ENCODE measurements at places on chromosomes 12 and 14.

DNA sequence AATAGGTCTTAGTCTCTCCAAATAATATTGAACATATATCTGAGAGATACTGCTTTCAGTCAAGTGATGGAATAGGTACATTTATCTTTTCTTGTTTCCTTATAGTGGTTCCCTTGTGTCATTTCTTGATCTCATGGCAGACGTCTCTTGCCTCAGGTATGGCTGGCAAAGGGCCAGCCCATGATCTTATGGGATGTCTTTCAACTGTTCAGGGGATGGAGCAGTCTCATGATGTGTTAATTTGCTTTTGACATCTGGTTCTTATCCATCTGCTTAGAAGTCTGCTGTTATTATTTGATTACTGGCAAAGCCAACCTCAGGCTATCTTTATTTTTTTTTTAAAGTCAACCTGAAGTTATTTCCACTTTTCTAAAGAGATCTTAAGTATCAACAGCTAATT is 262.9 kb downstream of the TMEM117 start:
- DNase-seq: no peak

DNA sequence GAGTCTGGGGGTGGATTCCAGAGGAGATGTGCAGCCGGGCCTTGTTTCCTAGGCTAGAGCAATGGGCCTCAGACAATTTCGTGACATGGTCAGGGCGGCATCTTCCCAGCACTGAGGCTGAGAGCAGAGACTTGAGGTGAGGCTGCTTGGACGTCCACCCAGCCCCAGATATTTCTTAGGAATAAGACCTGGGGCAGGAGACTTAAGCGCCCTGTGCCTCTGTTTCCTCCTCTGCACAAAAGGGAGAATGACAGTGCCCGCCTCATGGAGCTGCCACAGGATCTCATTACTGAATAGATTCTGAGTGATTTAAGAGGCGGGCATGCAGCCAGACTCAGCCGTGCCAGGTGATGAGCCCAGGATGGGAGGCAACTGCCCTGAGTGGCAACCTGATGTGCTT is 297.9 kb upstream of the SFSWAP start:
- no peak for DNase-seq

DNA sequence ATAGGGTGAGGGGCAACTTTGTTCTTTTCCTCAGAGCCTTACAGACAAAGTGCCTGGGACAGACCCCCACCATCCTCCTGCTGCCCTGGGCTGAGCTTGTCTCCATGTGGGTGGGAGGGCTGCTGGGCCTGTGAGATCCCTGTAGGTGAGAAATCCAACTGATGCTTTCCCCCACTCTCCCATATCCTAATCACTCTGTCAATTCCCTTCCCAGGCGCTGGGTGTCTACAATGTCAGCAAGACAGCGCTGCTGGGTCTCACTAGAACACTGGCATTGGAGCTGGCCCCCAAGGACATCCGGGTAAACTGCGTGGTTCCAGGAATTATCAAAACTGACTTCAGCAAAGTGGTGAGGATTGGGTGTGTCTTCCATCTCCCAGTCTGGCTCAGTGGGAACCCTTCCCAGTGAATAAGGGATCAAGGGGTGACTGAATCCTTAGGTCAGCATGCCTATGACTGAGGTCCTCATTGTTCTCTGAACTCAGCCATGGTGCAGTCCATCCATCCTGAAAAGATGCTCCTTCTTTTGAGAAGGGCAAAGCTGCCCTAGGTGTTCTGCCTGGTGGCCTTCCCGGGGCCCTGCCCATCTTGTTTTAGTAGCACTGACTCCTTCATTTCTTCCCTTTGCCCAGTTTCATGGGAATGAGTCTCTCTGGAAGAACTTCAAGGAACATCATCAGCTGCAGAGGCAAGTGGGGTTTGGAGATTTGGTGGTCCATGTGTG is 8.2 kb downstream of the DHRS2 start:
- DNase-seq: no peak

DNA sequence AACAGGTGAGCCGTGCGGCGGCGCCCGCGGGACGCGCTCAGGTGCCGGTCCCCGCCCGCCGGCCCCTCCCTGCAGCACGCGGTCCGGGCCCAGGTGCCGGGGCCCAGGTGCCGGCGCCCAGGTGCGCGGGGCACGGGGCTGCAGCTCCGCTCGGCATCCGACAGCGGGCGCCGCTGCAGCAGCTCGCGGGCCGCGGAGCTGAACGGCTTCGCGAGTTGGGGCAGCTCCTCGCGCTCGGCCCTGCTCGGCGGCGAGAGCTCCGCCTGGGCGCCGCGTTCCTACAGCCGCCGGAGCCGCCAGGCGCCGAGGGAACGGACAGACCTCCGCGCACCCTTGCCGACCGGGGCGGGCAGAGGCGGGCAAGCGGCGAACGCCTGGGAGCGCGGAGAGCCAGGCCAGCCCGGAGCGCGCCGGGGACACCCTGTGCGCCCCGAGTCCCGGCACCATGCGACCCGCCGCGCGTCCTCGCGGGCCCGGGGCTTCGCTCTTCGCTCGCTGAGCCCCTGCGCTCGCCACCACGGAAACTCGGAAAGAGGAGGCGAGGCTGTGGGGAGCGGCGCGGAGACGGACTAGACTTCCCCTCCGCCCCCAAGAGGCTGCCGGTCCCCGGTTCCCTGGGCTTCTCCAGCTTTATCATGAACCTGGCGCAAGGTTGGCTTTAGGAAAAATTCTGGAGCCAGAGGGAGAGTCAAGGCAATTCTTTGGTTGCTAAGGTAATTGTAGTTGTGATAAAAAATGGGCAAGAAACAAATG is at the start of gene RGS6:
Gene RGS6 (plus strand): TSS at position 201 of the 753 bp plus-strand sequence.
- no peak for DNase-seq

- DNase-seq: no peak
These were observed 98.3 kb downstream of the TTC7B start for GRCh38 chr14:90717916-90718315.

DNA sequence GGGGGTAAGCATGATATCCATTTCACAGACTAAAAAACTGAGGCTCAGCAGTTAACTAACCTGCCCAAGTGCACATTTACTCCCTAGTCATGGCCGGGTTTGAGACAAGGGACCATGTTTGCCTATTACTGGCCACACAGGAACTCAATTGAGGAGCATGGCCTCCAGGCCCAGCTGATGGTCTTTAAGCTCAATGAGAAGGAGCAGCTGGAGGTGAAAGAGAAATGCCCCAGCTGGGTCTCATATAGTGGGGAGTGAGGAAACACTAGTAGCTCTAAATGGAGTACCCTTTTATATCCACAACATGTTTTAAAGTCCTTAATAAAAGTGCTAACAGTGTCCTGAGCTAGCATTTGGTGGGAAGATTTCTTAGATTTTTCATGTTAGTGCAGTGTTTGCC is 1.6 kb downstream of the TDP1 start:
- DNase-seq: no peak

DNA sequence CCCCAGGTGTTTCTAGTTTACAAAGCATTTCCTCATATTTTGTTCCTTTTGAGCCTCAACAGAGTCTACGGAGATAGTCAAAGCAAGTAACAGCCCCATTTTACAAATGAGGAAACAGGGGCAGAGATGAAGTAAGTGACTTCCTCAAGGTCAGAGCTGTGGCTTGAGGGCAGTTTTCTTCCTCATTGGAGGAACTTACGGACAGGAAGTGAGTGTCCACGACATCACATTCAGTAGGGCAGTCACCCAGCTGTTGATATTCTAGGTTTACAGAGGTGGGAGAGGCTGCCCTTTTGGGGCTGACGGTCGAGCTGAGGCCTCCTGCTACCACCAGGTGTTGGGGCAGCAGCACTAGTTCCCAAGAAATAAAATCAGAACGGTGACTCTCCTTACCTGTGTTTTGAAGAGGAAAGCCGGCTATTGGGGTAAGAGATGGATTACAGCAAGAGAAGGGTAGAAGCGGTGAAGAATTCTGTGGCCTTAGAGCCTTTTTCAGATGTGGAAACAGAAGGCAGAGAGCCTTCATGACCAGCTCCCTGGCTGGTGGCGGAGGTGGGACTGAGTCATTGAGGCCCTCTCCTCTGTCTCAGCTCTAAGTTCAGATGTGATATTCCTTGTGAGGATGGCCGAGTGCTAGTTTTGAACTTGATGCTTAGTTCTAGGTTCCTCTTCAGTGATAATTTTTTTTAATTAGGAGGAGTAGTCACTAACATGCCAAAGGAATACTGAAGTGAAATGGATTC is 41.7 kb downstream of the SUSD6 start:
- DNase-seq: no peak

GRCh38 chr12:63888908-63889635 is 44.6 kb downstream of the SRGAP1 start:
- DNase-seq: no peak

DNA sequence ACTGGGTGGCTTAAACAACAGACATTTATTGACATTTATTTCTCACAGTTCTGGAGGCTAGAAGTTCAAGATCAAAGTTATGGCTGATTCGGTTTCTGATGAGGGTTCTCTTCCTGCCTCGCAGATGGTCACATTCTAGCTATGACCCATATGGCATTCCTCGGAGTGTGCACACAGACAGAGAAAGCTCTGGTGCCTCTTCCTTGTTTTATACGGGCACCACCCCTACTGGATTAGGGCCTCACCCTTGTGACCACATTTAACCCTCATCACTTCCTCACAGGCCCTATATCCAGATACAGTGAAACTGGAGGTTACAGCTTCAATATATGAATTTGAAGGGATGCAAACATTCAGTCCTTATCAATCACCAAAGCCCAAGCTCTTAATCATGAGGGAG is 77.0 kb upstream of the OVCH1 start:
- DNase-seq: no peak

DNA sequence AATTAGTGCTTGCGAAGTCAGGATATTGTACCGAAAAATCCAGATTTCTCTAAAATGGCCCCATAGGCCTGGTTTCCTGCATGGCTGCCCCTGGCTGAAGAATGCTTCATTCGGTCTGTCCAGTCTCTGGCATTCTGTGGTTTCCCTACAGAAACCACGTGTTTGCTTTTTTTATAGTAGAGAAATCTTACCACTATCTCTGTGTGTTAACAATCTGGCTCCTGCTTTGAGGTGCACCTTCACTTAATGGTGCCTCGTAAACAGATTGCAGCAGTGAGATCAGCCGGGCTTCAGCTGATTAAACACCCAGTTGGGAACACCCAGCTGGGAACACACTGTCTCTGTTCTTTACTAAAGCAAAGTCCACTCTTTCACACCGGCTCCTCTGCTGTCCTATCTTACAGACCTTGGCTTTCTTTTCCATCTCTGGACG is 6.7 kb upstream of the DNAAF2 start:
- no peak for DNase-seq

DNA sequence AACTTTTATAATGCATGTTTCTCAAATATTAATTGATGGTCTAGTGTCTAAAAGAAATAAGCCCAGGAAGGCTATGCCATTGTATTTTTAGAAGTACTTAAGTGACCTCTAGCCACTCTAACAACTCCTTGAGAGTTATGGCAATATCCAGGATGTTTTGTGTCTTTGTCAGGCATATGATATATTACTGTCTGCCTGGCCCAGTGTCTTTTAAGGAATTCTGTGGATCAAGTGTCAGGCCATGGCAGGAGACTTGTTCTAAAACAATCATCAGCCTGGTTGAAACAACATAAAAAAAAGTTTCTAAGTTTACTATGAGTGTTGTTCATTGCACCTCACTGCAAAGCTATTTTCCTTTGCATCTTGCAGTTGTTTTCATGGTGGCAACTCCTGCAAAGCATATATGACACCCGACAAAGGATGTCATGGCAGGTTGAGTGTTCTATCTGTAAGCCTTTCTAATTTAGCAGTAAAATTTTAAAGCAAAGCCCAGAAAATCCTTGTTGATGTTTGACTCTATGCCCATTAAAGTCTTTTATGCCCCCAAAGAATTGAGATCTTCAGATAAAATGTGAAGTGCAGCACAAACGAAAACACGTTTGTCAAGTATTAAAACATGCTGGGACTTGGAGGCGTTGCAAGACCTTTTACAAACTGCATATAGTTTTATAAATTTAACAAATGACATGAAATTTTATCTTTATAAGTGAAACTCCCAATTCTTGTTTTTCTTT is 89.5 kb upstream of the SLC38A2 start:
- no peak for DNase-seq

DNA sequence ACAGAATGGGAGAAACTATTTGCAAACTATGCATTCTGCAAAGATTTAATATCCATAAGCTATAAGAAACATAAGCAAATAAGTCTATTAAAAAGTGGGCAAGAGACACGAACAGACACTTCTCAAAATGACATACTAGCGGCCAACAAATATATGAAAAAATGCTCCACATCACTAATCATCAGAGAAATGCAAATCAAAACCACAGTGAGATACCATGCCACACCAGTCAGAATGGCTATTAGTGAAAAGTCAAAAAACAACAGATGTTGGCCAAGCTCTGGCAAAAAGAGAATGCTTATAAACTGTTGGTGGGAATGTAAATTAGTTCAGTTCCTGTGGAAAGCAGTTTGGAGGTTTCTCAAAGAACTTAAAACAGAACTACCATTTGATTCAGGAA is 121.3 kb downstream of the KCNMB4 start:
- DNase-seq: no peak

- DNase-seq: peak; percentile 41
These were observed 5.1 kb downstream of the AHNAK2 start for GRCh38 chr14:104973135-104973384.

GRCh38 chr14:63438065-63438757 is 105.0 kb downstream of the PPP2R5E start:
- DNase-seq: peak; percentile 28

- DNase-seq: no peak
These were observed 1.0 kb downstream of the CD9 start for GRCh38 chr12:6201213-6201608.

DNA sequence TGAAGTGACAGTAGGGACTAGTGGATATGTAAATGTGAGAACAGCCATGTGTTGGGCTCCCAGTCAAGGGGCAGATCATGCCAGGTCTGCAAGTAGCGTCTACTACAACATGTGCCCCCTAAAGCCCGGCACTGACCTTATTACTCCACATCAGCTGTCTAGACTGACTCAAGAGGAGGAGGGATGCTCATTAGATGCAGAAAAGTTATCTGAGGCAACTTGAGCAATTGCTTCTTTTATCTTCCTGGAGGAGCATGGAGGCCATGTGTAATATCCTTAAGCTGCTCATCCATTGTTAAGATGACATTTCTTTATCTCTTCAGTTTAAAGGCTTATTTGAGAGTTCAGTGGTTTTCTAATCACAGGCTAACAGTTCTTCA is 404.7 kb upstream of the FLRT2 start:
- no peak for DNase-seq

GRCh38 chr14:88424573-88424972 is 39.1 kb downstream of the SPATA7 start:
- DNase-seq: no peak

DNA sequence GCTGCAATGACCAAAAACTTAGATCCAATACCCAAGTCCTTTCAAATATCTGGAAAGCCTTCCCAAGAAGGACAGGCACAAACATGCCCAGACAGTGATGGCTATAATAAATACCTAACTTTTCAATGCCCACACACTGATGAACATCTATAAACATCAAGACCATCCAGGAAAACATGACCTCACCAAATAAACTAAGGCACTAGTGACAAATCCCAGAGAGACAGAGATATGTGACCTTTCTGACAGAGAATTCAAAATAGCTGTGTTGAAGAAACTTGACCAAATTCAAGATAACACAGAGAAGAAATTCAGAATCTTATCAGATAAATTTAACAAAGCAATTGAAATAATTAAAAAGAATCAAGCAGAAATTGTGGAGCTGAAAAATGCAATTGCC is 38.7 kb upstream of the INSM2 start:
- no peak for DNase-seq

- peak; percentile 58 for DNase-seq
These were observed 4.4 kb downstream of the REM2 start for GRCh38 chr14:22887260-22887989.

- no peak for DNase-seq
These were observed 5.7 kb downstream of the PHLDA1 start for GRCh38 chr12:76025601-76026575.

Data from NCI-H446 (cell line).